CD4-positive, alpha-beta memory T cell (primary cell): ENCODE measurements at places on chromosomes 12 and 14. TPM values are rescaled to one million over a fixed set of nuclear protein-coding genes. Genes with fewer than 3 reads are reported as not detected.
A peak's percentile ranks its signal among the peaks of the same experiment; 100 is the strongest.

Gene KRT85
- not detected for total RNA-seq

GRCh38 chr12:6763380-6763779, 2.8 kb upstream of the PTMS start:
- H3K27me3 ChIP-seq = peaks cover 15% of the 10 kb centered on the region
- no peaks in the 10 kb centered on the region for H3K36me3 ChIP-seq
- H3K4me1 ChIP-seq = peaks cover 27% of the 10 kb centered on the region
- H3K4me3 ChIP-seq = no peak overlapping the region
- DNase-seq = no peak

- no peaks in the 10 kb centered on the region for H3K27me3 ChIP-seq
- no peaks in the 10 kb centered on the region for H3K4me1 ChIP-seq
- H3K36me3 ChIP-seq = no peaks in the 10 kb centered on the region
- H3K27ac ChIP-seq = no peak overlapping the region
- no peak for DNase-seq
- no peak overlapping the region for H3K4me3 ChIP-seq
Measured at GRCh38 chr12:124233041-124233796, 61.7 kb upstream of the RFLNA start.

DNA sequence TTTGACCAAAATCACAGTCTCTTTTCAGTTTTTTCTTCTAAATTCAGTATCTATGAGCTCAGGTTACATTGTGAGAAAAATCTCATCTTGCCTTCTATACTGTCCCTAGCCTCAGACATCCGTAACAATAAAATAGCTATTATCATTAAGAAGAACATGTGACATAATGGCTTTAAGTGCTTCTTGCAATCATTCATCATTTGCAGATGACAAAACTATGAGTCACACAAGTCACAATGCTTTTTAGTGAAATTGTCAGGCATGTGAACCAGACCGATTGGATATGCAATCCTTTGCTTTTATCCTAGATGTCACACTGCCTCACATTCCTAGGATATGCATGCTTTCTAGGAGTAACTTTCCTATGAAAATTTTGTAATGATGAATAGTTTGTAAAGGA, 313.1 kb downstream of the SLC6A15 start:
- no peaks in the 10 kb centered on the region for H3K27me3 ChIP-seq
- no peak overlapping the region for H3K4me3 ChIP-seq
- H3K4me1 ChIP-seq = no peaks in the 10 kb centered on the region
- no peak overlapping the region for H3K27ac ChIP-seq

DNA sequence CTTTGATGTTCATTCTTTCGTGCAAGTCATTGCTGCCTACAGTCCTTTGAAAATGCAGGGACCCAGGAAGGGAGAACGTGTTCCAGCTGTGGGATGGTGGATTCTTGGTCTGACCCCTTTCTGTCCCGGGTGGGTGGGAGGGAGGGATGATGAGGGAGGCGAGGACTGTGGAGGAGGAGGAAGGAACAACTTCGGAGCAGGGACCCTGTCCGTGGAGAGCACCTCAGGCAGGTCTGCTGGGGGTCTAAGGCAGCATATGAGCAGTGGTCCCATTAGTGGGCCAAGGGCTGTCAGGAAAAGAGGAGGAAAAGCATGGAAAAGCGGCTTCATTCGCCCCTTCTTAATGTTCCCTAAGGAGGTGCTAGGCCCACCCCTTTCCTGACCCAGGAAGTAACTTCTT, 36.0 kb downstream of the CACNA2D4 start:
- no peaks in the 10 kb centered on the region for H3K27me3 ChIP-seq
- no peaks in the 10 kb centered on the region for H3K4me1 ChIP-seq
- H3K4me3 ChIP-seq = no peak overlapping the region

DNA sequence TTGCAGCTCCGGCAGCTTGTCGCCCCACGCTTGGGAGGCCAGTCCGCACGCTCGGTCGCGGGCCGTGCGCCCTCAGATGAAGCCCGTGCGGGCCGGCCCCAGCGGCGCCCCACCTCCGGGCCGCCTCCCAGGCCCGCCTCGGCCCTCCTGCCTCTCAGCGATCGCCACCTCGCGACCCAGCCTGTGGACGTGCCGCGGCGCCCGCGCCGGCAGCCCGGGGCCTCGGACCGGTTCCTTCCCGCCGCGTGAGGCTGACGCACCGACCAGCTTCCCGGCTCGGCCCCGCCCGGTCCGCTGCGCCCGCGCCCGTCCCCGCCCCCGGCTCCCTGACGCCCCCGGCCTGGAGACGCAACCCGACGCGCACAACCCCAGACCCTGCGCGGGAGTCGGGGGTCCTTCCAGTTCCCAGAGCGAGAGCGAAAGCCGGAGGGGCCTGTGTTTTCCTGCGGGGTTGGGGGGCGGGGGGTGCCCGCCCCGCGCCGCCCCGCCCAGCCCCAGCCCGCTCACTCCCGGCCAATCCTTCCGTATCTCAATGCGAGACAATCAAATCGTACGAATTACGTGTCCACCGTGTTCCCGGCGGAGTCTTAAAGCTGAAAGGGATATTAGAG, at the start of gene ERO1A:
TSS of gene ERO1A (minus strand) at position 78 of the 611 bp plus-strand sequence. CDS start at position 1, 77 bp downstream.
- peak; percentile 56 for DNase-seq
- H3K27me3 ChIP-seq = no peaks in the 10 kb centered on the region
- H3K27ac ChIP-seq = peak within 1 kb of the TSS; percentile 81
- H3K4me1 ChIP-seq = peaks cover 39% of the 10 kb centered on the region
- H3K36me3 ChIP-seq = no peaks in the 10 kb centered on the region

DNA sequence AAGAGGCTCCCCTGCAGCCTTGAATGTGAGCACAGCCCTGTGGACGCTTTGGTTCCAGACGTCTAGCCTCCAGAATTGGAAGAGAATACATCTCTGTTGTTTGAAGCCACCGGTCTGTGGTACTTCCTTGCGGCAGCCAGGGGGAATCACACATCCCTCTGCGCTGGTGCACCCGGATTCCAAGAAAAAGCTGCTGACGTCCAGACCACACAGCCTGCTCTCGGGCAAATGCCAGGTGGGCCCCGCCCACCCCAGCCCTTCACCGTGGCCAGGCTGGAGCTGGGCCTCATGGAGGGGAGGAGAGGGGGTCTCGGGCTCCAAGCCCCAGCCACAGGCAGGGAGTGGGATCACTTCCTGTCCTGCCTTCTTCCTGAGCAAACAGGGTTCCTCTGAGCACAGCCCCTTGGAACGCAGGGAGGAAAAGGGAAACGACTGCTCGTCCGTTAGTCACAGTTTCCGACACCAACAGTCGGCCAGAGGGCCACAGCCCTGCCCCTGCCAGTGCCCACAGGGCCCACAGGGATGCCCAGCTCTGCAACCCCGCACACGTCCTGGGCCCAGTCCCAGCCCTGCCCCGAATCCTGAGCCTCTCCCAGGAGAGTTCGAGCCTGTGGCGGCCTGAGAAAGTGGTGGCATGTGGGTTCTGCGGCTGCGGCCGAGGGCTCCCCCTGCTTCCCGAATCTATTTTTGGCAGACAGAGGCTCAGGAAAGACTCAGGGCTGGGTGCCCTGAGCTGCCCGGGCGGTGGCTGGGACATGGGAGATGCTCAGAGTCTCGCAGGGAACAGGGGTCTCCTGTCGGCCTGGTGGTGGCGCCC, 85.3 kb downstream of the RFLNA start:
- DNase-seq = no peak
- no peak overlapping the region for H3K4me3 ChIP-seq
- no peaks in the 10 kb centered on the region for H3K4me1 ChIP-seq
- H3K27ac ChIP-seq = no peak overlapping the region

DNA sequence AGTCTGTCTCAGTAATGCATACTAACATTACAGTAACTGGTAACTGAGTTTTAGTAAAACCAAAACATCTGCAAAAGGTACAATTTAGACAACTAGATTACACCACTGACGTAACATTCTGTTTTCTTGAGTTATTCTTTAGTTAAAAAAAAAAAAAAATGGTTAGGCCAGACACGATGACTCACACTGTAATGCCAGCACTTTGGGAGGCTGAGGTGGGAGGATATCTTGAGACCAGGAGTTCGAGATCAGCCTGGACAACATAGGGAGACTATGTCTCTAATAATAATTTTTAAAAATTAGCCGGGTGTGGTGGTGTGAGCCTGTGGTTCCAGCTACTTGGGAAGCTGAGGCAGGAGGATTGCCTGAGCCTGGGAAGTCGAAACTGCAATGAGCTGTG, 34.1 kb downstream of the AP5M1 start:
- H3K27ac ChIP-seq = no peak overlapping the region
- no peaks in the 10 kb centered on the region for H3K27me3 ChIP-seq
